ENCODE measurements at places on chromosomes 7 and 10. TPM values are rescaled to one million over a fixed set of nuclear protein-coding genes. Genes with fewer than 3 reads are reported as not detected.

- no peaks in the 10 kb centered on the region for H3K4me1 ChIP-seq
- no peak overlapping the region for H3K4me3 ChIP-seq
- H3K27ac ChIP-seq: no peak overlapping the region
- peaks cover 4% of the 10 kb centered on the region for H3K27me3 ChIP-seq
These were observed 126.8 kb downstream of the TPK1 start for GRCh38 chr7:144709066-144709465.

GRCh38 chr7:20510573-20510900, 104.9 kb upstream of the ABCB5 start:
- H3K36me3 ChIP-seq: no peaks in the 10 kb centered on the region
- no peak overlapping the region for H3K27ac ChIP-seq
- peaks cover 4% of the 10 kb centered on the region for H3K4me1 ChIP-seq
- DNase-seq: no peak
- peaks cover 18% of the 10 kb centered on the region for H3K27me3 ChIP-seq
- H3K4me3 ChIP-seq: no peak overlapping the region

- no peak for DNase-seq
- H3K27me3 ChIP-seq: peaks cover 11% of the 10 kb centered on the region
- H3K36me3 ChIP-seq: no peaks in the 10 kb centered on the region
- H3K4me1 ChIP-seq: peaks cover 3% of the 10 kb centered on the region
- no peak overlapping the region for H3K27ac ChIP-seq
These were observed 101.5 kb downstream of the EPDR1 start for GRCh38 chr7:38021892-38022291.

- H3K36me3 ChIP-seq: peaks cover 6% of the 10 kb centered on the region
- peak overlapping the region; percentile 98 for H3K4me3 ChIP-seq
- peak overlapping the region; percentile 63 for H3K27ac ChIP-seq
- no peaks in the 10 kb centered on the region for H3K27me3 ChIP-seq
- peaks cover 46% of the 10 kb centered on the region for H3K4me1 ChIP-seq
- no peak for DNase-seq
These were observed 654 bp upstream of the SLF2 start for GRCh38 chr10:100912013-100912604.

The PRKG1 gene
- total RNA-seq: 27.1 TPM

- H3K27ac ChIP-seq: peak overlapping the region; percentile 80
- no peak for DNase-seq
- peaks cover 2% of the 10 kb centered on the region for H3K36me3 ChIP-seq
- H3K4me1 ChIP-seq: peaks cover 18% of the 10 kb centered on the region
- H3K4me3 ChIP-seq: no peak overlapping the region
These were observed 81.1 kb downstream of the BMPER start for GRCh38 chr7:33986451-33986850.
